ENCODE measurements at places on chromosomes 3 and 15.

- peak; percentile 77 for DNase-seq
These were observed at the start of gene SH3GL3 for GRCh38 chr15:83446904-83447709. Gene SH3GL3 (plus strand): TSS chr15:83447341. CDS start chr15:83447534, 193 bp downstream.

- peak; percentile 9 for DNase-seq
These were observed 31.9 kb upstream of the WNT5A start for GRCh38 chr3:55519019-55519418.

GRCh38 chr3:42189736-42190135 lies 76.2 kb downstream of the CCK start:
- no peak for DNase-seq

GRCh38 chr3:116070061-116070460 lies 375.2 kb downstream of the LSAMP start:
- no peak for DNase-seq

GRCh38 chr15:92391640-92392039 lies 2.0 kb upstream of the ST8SIA2 start:
- DNase-seq, result peak; percentile 19

DNA sequence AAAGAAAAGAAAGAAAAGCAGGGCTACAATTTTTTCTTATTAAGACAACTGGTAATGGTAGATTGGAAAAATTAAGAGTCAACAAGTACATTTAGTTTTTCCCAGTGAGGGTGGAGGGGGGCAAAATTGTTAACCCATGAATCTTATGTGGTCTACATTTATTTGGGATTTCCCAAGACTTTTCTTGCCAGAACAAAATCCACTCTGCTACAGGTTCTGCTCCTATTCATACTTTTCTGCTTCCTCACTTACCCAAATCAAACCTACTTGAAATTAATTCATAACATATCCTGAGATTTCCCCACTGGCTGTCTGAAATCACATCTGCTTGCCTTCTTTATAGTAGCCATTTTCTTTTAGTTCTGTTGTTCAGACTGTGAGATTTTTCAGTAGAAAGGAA lies 41.1 kb downstream of the VGLL3 start:
- no peak for DNase-seq

DNA sequence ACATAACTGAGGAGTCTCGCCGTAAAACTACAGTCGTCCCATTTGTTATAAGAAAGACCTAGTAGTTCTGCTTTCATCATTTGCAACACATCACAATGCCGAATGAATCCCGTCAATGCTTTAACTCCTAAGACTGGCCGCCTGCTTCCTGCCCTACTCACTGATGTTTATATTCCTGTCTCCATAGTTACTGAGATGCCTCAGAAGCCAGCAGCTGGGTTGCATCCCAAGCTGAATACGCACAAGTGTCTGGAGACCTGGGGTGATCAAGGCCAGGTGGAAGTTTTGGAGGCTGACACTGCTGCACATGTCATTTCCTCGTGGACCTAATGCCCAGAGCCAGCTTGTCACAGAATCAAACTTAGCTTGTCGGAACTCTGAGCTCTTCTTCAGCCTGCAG lies 95.2 kb upstream of the UBE2E1 start:
- no peak for DNase-seq

- DNase-seq, result no peak
These were observed 183.6 kb downstream of the ANXA2 start for GRCh38 chr15:60214201-60214600.
